HEK293T (cell line): ENCODE measurements at places on chromosomes 1 and 21.
A peak's percentile ranks its signal among the peaks of the same experiment; 100 is the strongest.

- DNase-seq, result no peak
Observed at GRCh38 chr1:7983086-7983778, 21.7 kb downstream of the PARK7 start.

GRCh38 chr1:159554696-159555095, 18.9 kb upstream of the OR10J5 start:
- no peak for DNase-seq

GRCh38 chr1:19416921-19417470, 68.3 kb downstream of the CAPZB start:
- no peak for DNase-seq

GRCh38 chr1:40303051-40303771, 13.9 kb downstream of the COL9A2 start:
- peak; percentile 4 for DNase-seq

- DNase-seq, result peak; percentile 87
Observed at GRCh38 chr1:22641906-22642636, 1.4 kb upstream of the C1QC start.

DNA sequence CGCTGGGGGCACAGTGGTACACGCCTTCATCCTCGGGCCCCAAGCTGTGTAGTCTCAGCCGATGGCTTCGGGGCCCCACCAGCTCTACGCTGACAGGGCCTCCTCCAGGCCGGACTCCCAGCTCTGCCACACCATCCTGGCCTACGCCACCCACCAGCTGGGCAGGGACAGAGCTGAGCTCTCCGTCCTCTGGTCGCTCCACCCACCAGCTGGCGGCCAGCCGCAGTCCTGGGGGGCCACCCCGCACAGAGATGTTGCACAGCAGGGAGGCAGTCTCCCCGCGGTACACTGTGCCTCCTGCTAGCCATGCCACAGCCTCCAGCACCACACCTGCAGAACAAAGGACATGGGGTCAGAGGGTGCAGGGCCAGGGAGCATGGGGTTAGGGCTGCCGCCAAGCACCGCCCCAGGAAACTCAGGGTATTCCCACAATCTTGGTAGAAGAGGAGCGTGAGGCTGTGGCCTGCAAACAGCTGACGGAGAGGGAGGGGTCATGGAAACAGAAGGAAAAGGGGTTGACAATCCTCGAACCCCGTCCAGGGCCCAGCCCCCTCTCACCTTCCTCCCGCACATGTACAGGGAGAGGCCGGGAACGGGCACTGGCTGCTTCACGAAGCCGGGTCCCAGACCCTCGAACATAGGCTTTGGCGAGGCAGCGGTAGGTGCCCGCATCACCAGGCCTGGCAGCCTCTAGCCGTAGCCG, 5.9 kb downstream of the IGSF8 start:
- no peak for DNase-seq

- DNase-seq, result peak; percentile 62
Observed at GRCh38 chr1:159071970-159072582, 4.5 kb downstream of the AIM2 start.

DNA sequence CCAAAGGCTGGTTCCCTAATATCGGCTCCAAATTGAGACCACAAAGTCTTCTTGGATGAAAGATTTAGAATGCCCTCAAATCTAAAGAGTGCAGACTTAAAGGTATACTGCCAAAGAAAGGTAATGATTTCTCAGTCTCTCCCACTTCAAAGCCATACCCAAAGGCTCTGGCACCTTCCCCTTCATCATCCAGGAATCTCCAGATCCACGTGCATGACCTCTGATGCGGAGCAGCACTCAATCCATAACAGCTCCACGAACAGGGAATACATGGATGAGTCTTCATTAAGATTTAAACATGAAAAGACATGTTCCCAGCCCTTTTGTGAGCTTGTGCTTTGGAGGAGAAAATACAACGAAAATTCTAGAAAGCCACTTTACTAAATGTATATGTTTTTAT, 453.9 kb downstream of the DSCAM start:
- no peak for DNase-seq
